ENCODE measurements at places on chromosomes 4 and X. TPM values are rescaled to one million over a fixed set of nuclear protein-coding genes. Genes with fewer than 3 reads are reported as not detected.

NXF2B gene
- total RNA-seq: not detected

MAGEA12 gene
- not detected for total RNA-seq

SPANXN3 gene
- total RNA-seq: not detected

DGKK gene
- total RNA-seq: not detected

NCAPG gene
- 0.94 TPM for total RNA-seq

UGT8 gene
- total RNA-seq: 2.2 TPM

- no peak for DNase-seq
Observed at GRCh38 chr4:3819210-3819919, 53.2 kb downstream of the ADRA2C start.

GRCh38 chr4:26261405-26261804, 59.4 kb upstream of the RBPJ start:
- DNase-seq: no peak

- no peak for DNase-seq
Observed at GRCh38 chr4:100981447-100982204, 365.7 kb downstream of the PPP3CA start.

DNA sequence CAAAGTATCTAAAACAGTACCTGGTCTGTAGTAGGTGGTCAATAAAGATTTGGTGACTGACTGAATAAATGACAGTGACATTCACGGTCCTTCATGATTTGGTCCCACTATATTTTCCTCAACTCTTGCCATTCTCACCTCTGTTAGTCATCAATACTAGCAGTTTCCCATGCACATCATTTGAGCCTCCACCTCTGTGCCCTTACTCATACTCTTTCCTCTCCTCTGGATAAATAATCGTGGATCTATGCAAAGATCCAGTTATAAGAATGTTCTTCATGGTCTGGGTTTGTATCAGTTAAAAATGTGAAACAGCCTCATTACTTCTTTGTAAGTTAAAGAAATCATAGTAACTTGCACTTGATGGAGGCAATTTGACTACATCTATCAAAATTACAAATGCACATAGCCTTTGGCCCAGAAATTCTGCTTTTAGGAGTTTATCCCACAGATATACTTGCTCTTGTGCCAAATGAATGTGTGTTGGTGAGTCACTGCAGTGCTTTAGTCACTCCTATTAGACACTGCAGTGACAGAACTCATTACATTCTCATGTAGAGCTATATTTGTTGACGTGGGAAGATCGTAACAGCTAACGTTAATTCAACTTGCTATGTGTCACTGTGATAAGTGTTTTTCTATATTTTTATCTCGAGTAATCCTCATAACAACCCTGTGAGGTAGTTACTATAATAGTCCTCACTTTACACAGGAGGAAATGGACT, 121.9 kb upstream of the SMIM10 start:
- no peak for DNase-seq

GRCh38 chr4:78781924-78782323, 5.8 kb downstream of the BMP2K start:
- no peak for DNase-seq

GRCh38 chrX:133645977-133646718, 230.9 kb upstream of the GPC4 start:
- no peak for DNase-seq

DNA sequence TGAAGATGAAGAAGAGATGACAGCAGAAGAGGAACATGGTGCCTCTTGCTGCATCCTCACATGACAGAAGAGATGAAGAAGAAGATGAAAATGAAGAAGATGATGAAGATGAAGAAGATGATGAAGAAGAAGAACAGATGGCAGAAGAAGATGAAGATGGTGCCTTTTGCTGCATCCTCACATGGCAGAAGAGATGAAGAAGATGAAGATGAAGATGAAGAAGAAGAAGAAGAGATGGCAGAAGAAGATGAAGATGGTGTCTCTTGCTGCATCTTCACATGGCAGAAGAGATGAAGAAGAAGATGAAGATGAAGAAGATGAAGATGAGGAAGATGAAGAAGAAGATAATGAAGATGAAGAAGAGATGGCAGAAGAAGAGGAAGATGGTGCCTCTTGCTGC, 63.7 kb upstream of the HPF1 start:
- DNase-seq: no peak

DNA sequence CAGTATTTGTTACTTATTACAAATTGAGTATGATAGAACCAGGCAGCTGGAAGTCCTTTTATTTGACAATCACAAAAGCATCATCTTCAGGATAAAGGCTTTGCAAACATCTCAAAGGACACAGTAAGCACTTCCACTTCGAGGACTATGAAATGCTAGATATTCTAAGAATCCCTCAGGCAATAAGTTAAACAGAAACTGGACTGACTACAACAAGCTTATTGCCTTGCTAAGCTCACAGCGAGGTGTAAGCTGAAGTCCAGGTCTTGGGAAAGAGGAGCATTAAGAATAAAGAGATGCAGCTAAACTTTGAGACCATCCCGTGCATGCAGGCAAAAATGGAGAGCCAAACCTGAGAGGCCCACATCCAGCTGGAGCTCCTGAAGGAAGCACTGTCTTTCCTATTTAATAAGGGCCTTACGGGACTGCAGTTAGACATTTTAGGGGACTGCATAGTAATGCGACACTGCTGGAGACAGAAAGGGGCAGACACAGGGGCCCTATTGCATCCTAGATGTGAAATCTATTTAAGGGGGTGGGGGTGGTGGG, 38.7 kb downstream of the DCHS2 start:
- DNase-seq: no peak

DNA sequence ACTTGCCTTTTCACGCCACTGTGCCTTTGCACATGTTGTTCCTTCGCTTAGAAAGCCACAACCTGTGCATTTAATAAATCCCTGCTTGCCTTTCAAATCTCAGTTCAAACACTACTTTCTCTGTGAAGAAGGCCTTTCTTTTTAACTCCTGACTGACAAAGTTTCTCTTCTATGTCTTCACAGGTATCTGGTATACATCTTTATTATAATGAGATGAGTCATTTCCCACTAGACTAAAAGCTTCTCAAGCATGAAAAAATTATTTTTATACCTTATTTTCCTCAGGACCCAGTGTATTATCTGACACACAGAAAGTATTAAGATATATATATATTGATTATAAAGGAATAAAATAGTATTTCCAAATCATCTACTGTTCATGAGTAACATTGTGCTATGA, 189.9 kb downstream of the TBCK start:
- no peak for DNase-seq

DNA sequence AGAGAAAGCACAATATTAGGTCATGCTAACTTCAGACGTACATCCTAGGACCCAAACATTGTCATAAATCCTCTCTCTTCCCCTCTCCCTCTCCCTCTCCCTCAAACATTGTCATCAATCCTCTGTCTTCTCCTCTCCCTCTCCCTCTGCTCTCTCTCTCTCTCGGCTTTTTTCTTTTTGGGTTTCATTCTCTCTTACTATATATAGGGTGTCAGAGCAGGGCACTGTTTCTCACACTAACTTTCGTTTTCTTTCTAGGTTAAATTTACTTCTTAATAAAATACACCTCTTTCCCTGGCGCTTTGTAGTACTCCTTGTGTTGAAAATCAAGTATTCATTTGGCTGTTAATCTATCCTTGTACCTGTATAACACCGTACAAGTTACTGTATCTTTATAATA, 37.0 kb upstream of the HERC5 start:
- no peak for DNase-seq

DNA sequence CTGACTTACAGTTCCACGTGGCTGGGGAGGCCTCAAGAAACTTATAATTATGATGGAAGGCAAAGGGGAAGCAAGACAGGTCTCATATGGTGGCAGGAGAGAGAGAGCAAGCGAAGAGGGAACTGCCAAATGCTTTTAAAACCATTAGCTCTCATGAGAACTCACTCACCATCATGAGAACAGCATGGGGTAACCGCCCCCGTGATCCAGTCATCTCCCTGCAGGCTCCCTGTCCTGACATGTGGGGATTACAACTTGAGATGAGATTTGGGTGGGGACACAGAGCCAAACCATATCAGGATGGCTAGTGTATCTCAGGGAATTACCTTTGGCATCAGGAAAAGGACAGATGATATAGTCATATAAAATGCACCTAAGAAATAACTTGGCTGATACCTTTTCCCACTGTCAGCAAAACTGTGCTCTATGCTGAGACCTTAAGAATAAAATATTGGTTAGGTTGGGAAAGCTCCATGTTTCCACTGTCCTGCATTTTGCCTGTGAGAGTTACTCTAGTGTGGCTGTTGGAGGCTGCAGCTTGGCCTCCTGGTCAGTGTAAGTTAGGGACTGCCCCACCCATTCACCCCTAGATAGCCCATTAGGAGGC, 110.3 kb downstream of the UCHL1 start:
- no peak for DNase-seq

GRCh38 chr4:10353110-10353509, 104.1 kb downstream of the ZNF518B start:
- no peak for DNase-seq

DNA sequence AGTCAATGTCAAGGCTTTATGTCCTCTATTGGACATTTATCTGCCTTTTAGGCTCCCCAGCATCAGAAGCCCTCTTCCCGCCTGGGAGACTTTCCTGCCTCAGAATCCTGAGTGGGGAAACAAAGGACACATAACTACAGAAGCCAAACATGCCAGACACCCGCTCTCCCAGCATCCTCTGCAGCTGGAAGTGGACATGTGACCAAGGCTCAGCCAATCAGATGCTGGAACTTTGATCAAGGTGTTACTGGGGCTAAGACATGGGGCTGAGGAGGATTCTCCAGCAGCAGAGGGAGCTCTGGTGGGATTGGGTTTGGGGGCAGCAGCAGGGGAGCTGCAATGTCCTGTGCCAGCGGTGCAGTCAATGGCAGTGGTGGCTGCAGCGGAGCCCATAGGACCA, 19.5 kb downstream of the SLC2A9 start:
- DNase-seq: no peak

DNA sequence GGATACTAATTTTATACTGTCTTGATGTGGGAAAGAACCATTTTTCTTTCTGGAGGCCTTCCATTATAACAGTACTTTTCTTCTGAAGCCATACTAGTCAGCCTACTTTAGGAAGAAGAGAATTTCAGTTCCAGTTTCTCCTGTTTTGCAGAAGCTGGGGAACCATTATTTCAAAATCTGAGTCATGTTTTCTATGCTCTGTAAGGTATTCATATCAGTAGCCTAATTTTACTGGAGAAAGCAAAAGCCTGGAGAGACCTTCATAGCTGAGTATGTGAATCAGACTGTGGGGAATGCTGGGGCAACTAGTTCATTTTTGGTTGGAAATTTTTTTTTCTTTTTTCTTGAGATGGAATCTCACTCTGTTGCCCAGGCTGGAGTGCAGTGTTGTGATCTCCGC, 22.4 kb downstream of the AFF1 start:
- DNase-seq: no peak

DNA sequence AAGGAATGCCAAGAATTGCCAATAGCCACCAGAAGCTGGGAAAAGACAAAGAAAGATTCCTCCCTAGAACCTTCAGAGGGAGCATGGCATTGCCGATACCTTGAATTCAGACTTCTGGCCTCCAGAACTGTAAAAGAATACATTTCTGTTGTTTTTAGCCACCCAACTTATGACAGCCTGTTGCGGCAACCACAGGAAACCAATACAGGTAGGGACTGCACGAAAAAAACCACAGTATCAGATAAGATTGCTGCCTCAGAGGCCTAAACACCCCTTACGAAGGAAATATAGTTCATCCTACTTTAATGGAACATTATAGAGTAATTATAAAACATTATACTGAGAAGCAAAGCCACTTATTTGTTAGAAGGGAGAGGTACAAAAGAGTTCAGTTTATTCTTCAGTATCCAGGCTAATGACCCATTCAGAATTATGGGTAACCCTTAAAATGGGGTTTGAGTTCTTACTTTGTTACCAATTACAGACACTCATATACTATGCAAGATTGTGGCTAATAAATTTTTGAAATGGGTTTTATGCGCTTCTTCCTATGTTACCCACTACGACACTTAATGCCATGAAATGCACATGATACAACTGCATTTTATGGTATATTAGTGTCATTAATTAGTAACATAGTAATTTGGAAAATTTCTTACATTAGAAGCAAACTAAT, 37.4 kb upstream of the SMIM10L2A start:
- no peak for DNase-seq

- DNase-seq: no peak
Observed at GRCh38 chrX:22650691-22651090, 349.1 kb upstream of the DDX53 start.

- no peak for DNase-seq
Observed at GRCh38 chr4:172978848-172979247, 189.8 kb upstream of the GALNT7 start.

- no peak for DNase-seq
Observed at GRCh38 chr4:153039542-153040185, 103.5 kb downstream of the FHDC1 start.

GRCh38 chr4:23934223-23934622, 44.4 kb upstream of the PPARGC1A start:
- DNase-seq: no peak

GRCh38 chrX:10121787-10122186, 35.0 kb upstream of the CLCN4 start:
- no peak for DNase-seq

- DNase-seq: no peak
Observed at GRCh38 chrX:68307769-68308168, 125.5 kb downstream of the OPHN1 start.

DNA sequence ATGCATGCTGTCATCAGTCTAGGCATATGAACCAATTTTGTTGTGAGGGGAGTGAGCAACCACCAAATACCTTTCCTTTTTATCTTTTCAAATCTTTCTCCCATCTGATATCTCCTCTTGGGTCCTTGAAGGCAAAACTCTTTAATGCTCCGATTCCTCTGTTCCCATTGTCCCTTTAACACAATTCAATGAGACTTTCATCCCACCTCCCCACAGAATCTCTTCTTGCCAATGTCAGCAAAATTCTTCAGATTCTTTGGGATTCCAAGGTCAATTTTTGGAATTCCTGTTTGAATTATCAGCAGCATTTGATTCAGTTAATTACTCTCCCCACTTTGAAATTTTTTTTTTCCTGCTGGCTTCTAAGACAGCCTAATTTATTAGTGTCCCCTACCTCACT, 232.7 kb downstream of the COX7B2 start:
- DNase-seq: no peak

DNA sequence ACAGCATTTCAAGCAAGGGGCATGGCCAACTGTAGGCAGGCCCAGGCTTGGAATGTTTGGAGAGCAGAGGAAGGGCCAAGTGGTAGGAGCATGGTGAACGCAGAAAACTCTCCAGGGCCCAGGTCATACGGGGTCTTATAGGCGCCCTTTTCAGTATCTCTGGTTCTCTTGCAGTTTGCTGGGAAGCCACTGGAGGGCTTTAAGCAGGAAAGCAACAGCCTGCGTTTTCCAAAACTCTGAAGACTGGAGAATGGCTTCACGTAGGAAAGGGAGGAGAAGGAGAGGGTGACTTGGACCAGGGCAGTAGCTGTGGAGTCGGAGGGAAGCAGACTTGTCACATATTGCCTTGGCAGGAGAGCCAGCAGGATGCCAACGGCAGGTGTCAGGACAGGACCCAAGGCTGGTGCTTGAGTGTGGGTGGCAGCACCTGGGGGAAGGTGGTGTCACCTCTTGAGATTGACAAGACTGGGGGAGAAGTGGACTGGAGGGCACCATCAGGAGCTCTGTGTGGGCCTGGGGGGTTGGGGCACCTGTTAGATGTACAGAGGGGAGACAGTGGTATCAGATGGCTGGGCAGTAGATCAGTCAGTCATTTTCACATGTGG, 21.9 kb downstream of the TKTL1 start:
- DNase-seq: no peak

All from ureter (tissue), 1 donor.